ENCODE measurements at places on chromosomes 11 and 22.

DNA sequence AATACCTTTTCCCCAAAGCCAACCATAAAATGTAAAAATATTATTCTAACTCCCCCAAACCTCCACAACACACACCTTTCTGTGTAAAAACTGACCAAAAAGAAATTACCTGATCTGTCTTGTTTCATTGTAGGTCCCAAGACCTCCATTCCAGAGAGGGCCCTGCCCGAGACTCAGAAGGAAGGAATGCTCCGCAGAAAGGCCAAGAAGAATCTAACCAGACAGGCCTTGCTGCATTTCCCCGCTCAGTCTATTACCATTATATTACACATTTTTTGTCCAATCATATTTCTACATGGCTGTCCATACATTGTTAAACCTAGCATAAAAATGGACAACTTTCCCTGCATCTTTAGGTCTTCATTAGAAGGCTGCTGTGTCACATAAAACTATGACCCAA lies 237.5 kb upstream of the UBASH3B start:
- no peak for DNase-seq

DNA sequence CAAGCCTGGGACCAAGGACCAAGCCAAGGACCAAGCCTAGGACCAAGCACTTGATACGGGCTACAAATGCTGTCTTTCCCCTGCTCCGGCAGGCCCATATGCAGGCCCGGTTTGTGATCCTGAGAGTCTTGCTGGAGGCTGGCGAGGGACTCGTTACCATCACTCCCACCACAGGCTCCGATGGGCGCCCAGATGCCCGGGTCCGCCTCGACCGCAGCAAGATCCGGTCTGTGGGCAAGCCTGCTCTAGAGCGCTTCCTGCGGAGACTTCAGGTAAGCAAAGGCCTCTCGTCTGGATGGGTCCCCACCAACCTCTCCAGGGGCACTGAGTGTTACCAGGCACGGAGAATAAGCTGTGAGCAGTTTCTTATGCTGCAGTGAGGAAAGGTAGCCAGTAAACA lies 13.2 kb upstream of the BBS1 start:
- no peak for DNase-seq

- no peak for DNase-seq
Measured at GRCh38 chr11:44797886-44798606, 71.3 kb downstream of the TSPAN18 start.

GRCh38 chr22:32204856-32205722 lies at the start of gene RFPL2:
TSS of gene RFPL2 (minus strand) at chr22:32205073. CDS start at chr22:32202451, 2,622 bp downstream.
- DNase-seq, result no peak

- DNase-seq, result no peak
Measured at GRCh38 chr11:26947904-26948639, 45.8 kb upstream of the FIBIN start.

Measured in activated CD8-positive, alpha-beta memory T cell treated with anti-CD3 and anti-CD28 coated beads for 4 hours (primary cell).